Cortex of kidney (tissue), 1 donor: ENCODE measurements at places on chromosomes 6 and 20.

GRCh38 chr20:50421356-50422340, 88.5 kb upstream of the PTPN1 start:
- no peak for DNase-seq

DNA sequence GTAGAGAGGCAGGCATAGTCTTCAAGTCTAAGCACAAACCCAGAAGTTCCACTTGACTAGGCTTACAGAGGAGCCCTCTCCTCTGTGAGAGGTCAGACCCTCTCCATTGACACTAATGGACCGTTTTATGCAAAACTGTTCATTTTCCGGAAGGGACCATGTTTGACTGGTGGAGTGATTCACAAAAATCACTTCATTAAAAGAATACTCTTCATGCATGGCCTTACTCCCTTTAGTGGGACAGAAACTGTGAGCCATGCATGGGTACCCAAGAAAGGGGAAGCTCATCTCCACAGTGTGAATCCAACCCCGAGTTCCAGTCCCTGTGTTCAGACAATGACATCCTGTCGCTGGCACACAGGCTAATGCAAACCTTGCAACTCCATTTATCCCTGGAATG, 63.2 kb downstream of the OLIG3 start:
- DNase-seq = no peak

- DNase-seq = no peak
Observed at GRCh38 chr6:152055517-152055916, 248.0 kb downstream of the ESR1 start.

DNA sequence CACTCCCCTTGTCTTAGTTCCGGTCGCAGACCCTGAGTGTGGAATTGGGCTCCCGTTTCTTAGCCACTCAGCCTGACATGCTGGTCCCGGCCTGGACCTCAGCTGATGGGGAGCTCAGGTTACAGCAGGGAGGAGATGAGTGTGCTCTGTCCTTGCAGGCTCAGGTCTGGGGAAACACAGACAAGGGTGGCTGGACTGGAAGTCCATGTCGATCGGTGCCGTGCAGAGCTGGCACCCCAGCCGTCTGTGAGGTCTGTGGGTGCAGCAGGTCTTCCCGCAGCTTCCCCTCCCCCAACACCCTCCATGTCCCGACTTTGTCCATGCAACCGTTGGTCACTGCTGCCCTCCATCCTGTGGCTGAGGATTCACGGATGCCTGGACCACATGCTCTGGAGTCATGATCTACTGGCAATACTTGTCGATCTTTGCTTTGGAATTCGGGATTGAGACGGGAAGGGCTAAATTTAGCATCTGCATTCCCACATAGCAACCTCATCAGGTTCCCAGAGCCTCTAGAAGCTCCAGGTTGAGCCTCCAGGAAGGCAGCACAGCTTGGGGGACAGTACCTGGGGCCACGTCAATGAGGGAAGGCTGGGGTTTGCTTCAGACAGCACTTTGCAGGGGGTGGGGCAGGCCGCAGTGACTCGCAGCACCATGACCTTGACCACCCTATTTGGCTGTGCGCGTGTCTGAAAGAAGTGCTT, 118.8 kb downstream of the PSMB1 start:
- DNase-seq = no peak
